Ammon's horn (tissue), 1 donor: ENCODE measurements at places on chromosomes 6 and 20.

DNA sequence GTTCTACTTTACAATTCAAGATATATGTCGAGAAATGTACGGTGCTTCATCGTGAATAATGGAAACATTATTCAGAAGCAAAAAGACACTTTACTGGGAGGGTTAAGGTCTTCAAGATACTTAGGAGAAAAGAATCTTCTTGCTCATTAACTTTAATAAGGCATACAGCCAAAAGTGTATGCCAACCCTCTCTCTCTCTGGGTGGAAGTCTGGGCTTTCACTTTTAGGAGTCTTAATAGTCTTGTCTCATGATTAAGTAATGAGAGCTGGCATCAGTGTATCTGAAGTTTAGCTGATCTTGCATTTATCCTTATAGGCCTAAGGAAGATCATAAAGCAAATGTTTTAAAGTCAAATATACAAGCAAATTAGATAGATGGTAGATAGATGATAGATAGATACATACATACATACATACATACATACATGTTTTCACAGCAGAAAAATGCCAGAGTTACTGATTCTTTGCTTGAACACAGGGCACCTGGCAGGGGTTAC is 21.5 kb downstream of the OLIG3 start:
- DNase-seq = no peak

GRCh38 chr6:157637516-157637915 is 185.5 kb upstream of the SNX9 start:
- DNase-seq = no peak

- no peak for DNase-seq
Observed at GRCh38 chr20:44370639-44371218, 15.2 kb downstream of the HNF4A start.

DNA sequence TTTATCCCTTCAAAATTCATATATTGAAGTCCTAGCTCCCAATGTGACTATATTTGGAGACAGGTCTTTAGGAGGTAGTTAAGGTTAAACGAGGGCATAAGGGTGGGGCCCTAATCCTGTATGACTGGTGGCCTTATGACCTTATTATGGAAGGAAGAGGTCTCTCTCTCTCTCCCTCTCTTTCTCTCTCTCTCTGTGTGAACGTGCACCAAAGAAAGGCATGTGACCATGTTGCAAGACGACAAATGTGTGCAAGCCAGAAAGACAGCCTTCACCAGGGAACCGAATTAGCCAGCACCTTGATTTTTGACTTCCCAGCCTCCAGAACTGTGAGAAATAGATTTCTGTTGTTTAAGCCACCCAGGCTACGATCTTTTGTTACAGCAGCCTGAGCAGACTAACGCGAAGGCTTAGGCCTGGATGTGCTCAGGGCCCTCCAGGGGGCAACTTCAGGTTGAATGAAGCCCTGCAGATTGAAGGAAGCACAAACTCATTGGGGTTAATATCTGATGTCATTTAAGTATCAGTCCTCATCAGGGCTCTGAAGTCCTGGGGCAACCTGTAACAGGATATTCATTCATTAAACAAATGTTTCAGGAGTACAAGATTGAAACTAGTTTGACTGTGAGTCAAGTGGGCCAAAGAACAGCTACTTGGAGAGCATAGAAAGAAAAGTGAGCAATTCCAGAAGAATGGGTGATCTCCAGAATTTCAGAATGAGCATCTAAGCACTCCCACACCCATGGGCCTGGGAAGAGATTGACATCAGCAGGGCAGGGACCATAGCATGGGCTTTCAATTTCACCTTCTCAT is 157.4 kb upstream of the TNFAIP3 start:
- DNase-seq = no peak

DNA sequence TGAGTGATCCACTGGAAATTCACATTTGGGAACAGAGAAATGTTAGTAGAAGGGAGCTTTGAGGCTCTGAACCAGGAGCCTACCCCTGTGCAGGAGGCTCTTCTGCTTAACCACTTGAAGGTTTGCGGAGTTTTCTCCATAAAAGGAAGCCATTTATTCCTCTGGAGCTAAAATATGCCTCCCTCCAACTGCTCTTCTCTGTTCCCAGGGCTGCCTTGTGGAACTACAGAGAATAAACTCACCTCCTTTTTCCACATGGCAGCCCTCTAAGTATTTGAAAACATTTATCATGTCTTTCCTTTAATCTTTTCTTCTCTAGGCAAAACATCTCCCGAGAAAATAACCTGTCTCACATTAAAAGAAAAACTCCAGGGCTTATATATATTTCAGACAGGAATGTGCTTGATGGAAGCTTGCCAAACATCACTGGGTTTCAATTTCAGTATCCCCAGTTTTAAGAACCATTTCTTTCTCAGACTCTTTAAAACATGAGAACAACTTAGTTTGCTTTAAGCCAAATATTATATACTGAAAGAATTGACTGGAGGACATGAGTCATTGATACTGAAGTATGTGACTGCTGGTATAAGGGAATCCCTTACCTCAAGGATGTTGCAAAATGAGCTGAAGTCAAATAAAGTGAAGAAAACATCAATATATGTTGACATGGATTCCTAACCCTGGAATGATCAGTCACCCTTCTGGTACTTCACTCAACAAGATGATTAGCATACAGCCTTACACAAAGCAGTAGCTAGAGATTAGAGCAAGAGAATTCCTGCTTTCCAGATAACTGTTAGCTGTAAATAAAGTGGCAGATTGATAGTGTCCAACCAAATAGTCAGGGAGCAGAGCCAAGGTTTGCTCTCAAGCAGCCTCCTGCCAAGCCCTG is 74.0 kb downstream of the ZBTB2 start:
- no peak for DNase-seq

DNA sequence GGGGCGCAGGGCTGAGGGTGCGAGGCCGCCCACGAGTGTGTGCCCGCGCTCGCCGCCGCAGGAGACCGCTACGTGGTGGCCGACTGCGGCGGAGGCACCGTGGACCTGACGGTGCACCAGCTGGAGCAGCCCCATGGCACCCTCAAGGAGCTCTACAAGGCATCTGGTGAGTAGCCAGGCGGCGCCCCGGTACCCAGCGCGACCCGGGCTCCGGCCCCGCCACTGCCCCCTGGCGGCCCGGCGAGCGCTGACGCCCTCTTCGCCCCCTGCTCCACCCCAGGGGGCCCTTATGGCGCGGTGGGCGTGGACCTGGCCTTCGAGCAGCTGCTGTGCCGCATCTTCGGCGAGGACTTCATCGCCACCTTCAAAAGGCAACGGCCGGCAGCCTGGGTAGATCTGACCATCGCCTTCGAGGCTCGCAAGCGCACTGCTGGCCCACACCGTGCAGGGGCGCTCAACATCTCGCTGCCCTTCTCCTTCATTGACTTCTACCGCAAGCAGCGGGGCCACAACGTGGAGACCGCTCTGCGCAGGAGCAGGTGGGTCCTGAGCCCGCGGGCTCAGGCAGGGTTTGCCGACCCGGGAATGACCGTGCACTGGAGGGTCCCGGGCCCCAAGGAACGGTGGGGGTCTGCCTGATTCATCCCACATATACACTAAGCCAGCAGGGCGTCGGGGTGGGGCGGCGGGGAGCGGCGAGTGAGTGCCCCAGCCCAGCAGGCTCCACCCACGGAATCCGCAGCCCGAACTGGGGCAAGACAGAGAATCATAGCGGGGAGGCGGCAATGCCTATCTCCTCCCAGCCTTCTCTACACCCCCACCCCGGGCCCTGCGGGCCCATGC is 17.4 kb downstream of the HSPA12B start:
- DNase-seq = no peak

- DNase-seq = no peak
Observed at GRCh38 chr6:14807130-14807529, 438.7 kb upstream of the JARID2 start.

- no peak for DNase-seq
Observed at GRCh38 chr20:36881888-36882287, 6.0 kb downstream of the TLDC2 start.

DNA sequence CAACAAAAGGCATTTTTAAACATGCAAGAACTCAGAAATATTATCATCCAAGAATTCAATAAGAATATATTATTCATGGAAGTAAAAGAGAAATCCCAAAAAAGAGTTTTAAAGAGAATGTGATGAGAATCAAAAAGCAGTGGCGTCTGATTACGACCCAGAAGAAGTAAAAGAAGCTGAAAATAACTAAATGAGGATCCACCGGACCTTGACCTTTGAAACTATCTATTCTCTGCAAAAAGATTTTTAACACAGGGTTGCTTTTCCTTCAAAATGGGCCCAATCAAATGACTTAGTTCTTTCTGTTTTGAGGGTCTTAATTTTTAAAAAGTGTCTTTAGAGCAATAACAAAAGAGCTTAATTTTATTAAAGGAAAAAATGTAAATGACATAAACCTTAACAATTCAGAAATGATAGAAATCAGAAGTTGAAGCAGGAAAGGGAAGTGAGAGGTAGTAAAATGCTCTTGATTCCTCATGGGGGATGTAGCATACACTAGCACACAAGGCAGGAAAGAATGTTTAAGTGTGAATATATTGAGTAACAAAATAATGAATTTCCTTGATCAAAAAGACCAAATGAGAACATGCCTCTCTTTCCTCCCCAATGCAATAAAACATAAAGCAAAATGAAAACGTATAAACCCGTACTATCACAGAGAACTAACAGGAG is 223.1 kb upstream of the PRDM1 start:
- no peak for DNase-seq
